Stimulated activated CD4-positive, alpha-beta T cell treated with anti-CD3 and anti-CD28 coated beads, Interleukin-4, amount 100 ng/mL, for 48 hours (primary cell): ENCODE measurements at places on chromosomes 16 and 17.

GRCh38 chr17:76200354-76200753, 39.9 kb downstream of the RNF157 start:
- no peak for DNase-seq

DNA sequence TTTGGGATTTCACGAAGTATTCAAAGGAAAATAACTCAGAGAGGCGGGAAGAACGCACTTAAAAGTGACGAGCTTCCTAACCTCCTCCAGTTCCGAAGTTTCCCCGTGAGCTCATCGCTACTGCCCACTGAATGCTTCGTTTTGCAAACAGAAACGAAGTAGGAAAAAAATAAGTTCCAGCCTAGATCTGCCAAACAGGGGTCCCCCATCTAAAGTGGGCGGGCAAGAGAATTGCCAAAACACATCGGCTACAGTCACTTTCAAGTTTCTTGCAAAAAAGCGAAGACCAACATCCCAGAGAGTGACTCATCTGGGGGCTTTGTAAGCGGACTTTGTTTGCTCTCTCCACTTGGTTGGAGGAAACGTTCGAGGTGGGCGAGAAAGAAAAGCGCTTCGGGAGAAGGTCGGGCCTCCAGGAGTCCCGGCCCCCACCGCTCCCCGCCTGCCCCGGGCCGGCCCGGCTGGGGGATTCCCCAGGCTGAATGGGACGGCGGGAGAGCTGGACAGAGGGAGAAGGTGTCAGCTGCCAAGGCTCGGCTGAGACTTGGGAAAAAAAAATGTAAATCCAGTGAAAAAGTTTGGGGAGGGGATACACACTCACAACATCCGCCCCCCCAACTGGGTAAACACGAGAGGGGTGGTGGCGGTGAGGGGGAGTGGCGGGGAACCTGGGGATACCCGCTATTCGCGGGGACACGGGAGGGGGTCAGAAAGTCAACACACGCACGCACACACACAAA, 1.0 kb downstream of the VEZF1 start:
- no peak for DNase-seq

DNA sequence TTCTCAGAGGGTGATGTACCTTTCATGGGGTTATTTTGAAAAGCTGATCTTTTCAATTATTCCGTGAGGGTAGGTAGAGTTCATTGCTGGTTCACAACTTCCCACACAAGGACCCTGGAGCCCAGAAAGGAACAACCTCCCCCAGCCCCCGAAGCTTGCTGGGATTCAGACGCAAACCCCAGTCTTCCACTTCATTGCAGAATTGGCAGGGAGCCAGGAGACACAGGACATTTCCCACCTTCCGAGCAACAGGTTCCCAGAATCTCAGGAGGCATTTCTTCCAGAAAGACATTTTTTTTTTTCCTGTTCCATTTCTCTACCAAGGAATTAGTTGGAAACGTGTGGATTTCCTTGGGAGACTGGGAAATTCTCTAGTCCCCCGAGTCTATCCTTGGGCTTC, 106.1 kb downstream of the GP2 start:
- DNase-seq = no peak

GRCh38 chr17:57313097-57313835, 56.9 kb downstream of the MSI2 start:
- no peak for DNase-seq

GRCh38 chr17:55430541-55431288, 9.1 kb upstream of the MMD start:
- DNase-seq = no peak
